ENCODE measurements at places on chromosomes 3 and 15.
A peak's percentile ranks its signal among the peaks of the same experiment; 100 is the strongest.

DNA sequence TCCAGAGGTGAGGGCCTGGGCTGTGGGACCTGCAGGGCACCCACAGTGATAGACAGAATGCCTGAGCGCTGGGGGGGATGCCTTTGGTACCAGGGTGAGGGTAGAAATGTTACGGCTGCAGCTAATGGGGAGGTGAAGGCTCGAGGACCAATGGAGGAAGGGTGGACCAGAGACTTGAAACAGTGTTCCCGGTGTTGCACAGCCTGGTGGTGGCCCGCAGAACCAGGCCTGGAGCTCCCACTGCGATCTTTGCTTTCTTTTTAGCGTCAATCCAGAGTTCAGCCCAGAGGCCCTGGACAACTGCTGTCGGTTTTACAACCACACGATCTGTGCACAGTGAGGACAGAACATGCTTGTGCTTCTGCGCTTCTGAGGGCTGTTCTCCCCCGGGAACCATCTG is 36.8 kb upstream of the PDE8A start:
- no peak for DNase-seq

- DNase-seq = no peak
Measured at GRCh38 chr3:107868449-107868848, 222.4 kb downstream of the CD47 start.

- no peak for DNase-seq
Measured at GRCh38 chr3:55127565-55127964, 199.7 kb upstream of the LRTM1 start.

DNA sequence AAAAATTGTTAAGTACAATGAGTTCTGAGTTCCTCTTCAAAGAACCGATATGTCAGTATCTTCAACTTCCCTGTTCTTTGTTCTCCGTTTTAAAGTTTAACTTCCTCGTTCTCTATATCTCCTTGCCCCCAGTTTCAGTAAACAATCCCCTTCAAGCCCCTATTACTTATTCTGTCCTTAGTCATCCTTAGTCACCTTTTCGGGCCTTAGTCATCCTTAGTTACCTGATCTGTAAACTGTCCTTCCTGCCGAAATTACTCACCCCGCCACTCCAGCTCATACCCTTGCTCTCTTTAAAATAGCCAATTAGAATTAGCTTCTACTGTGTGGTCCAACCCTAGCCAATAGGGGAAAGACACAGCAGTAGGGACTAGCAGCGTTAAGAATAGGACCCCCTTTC is 1165.6 kb downstream of the NSUN3 start:
- no peak for DNase-seq

DNA sequence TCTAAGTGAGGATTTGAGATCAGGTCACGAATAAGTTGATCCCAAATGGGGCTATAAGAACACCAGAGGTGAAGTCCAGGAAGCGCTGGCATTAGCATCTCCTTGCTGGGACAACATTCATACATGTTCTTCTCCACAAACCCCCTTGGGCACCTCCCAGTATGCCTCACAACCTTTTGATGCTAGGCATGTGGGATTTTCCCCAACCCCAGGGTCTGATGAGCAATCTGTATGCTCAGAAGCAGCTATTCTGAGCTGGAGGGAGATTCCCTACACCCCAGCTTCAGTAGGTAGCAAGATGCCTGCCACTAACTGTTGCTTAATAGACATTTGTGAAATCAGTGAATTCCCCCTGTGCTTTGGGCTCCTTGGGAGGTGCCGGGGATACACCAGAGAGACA is 32.2 kb downstream of the SLC6A11 start:
- peak; percentile 36 for DNase-seq

DNA sequence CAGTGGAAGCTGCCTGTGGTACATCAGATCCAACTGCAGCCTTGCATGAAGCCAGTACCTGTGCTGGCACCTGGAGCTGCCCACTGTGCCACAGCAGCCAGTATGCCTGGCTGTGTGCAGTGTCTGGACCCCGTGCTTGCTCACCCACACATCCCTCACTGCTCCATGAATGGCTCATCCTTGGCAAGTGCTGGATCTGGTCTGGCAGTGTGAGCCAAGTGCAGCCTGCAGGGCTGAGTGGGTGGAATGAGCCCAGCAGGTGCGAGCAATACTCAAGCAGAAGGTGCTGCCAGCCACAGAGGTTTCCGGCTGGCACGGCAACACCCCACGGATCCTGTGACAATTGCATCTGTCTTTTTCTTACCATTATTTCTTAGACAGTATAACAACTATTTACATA is 488.2 kb upstream of the ROBO2 start:
- no peak for DNase-seq

Data from stimulated activated CD4-positive, alpha-beta T cell treated with anti-CD3 and anti-CD28 coated beads, Interleukin-15, amount 100 ng/mL, for 48 hours (primary cell).